ENCODE measurements at places on chromosomes 3 and 15. TPM values are rescaled to one million over a fixed set of nuclear protein-coding genes. Genes with fewer than 3 reads are reported as not detected.

DNA sequence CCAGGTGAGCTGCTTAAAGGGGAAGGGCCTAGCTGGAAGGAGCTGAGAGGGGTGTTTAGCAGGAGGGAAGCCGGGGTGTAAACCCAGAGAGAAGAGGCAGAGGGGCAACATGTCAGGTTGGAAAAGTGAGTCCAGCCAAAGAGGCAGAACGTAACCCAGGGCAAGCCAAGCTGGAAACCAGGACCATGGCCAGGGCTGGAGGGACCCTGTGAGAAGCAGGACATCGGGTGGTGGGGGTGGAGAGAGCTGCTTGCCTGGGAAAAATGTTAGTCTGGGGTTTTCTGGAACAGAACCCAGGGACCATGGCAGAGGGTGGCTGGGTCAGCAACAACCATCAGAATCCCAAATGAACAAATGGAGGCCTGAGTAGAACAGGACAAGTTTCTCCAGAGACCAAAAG, 32.6 kb downstream of the SEMA5B start:
- no peak for DNase-seq

GRCh38 chr3:14440531-14441239, 38.3 kb downstream of the SLC6A6 start:
- DNase-seq = no peak

DNA sequence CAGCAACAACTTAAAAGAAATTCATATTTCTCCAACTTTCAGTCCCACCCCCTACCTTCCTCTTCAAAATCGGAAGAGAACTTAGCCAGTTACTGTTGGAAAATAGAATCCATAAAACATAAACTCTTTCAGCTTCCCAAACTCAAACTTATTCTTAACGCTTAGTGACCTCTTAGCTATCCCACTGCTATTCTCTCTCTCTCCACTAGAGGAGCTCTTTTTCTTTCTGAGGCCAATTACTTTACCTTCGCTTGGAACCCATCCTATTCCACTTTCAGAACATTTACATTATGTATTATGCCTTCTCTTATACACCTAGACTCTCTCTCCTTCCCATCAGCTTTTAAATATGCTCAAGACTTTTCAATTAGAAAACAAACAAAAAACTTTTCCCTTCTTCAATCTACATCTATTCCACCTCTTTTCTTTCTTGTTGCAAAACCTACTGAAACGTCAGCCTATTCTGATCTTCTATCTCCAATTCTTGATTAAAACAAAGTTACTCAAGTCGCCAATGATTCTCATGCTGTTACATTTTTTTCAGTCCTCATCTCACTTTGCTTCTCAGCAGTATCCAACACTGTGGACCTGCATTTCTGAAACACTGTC, 13.4 kb upstream of the GHSR start:
- no peak for DNase-seq

DNA sequence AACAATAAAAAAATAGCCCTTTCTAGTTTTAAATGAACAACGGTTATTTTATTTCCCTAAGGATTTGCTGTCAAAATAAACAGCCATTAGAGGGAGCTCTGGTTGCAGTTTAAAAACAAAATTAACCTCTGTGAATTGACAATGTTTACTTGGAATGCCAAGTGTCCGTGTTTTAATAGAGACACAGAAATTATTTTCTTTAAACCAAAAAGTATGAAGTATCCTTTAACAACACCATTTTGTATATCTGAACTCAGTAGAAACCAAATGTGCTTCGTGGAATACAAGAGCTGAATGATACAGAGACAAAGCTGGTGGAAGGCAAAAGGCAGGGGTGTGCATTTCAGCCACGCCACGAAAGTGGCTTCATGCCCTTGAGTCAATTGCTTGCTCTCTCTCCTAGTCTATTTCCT, 74.4 kb downstream of the MOBP start:
- no peak for DNase-seq

DNA sequence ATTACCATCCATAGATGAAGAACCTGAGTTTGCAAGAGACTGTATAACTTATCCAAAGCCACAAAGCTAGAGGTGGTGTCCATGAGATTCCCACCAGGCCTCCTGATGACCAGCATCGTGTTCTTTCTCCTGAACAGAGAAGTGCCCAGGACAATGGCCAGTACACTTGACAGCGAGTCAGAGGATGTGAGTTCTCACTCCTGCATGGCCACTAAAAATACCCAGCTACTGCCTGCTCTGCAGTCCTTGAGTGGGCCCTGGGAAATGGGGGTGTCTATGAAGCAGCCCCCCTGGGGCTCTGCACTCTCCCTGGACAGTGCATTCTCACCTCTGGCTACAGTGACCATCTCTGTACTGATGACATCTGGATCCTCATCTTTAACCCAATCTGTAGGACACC, 201.2 kb downstream of the RPLP1 start:
- no peak for DNase-seq

DNA sequence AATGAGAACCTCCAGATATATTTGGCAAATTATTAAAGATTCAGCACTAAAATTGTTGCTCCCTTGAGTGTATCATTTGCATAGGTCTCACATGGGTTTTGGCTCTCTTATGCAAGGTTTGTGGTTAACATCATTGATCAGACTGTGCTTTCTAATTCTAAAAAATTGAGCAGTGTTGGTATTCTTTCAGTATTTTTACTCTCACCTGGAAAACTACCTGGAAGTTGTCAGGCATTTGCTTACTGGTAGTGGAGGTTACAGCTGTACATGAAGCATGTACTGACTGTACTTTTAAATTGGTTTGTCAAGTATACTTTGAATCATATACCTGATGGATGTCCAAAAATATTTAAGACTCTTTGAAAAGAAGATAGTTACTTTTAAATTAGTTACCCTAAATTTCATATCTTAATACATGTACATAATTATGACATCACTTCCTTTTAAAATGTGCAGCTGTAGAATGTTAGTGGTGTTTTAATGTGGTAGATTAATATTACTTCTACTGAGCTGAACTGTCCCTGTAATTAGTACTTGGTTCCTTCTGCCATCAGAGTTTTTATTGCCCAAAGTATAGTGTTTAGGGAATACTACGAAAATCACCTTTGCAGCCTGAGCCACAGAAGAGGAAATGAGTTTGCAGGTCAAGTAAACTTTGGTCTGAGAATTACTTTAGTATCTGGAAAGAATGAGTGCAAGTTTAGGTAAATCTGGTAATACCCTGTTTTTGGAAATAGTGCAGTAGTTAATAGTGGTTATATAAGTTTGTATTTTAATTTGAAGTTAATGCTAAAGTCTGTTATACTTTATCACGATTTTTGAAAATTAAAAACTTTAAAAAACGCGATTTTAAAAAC, 2.8 kb downstream of the CHD2 start:
- no peak for DNase-seq

DNA sequence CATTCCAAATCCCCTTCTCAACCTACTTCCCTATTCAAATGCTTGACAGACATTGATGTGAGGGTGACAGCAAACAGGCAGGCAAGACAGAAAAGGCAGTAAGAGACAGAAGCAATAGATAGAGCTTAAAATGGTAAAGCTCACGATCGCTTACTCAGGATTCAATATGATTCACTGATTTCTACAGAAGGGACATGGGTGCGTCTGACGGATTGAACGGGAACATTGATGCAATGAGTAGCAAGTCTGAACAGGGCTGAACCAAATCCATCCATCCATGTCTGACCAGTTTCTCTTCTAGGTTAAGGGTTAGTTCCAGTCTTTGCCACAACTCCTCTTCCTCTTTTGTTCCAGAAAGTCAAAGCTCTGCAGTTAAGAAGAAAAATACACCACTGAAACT, 35.1 kb downstream of the P2RY1 start:
- DNase-seq = no peak

- DNase-seq = no peak
These were observed 125.9 kb downstream of the MYRIP start for GRCh38 chr3:39935261-39935660.

DNA sequence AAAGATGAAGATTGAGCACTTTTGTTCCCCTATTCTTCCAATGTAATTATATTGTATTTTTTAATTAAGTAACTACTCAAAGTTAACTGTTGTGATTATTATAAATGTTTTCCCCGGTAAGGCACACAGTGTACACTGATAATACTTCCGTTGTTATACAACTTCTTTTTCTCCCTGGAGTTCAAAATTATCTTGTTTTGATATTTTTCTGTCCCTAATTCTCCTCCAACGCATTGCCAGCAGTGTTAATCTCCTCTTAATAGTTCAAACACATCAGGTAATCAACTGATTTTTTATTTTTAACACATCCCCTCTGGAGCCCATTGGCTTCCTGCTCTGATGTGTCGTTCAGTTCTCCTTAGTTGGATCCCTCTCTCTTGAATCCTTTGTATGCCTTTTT, 32.3 kb upstream of the MFSD1 start:
- no peak for DNase-seq

DNA sequence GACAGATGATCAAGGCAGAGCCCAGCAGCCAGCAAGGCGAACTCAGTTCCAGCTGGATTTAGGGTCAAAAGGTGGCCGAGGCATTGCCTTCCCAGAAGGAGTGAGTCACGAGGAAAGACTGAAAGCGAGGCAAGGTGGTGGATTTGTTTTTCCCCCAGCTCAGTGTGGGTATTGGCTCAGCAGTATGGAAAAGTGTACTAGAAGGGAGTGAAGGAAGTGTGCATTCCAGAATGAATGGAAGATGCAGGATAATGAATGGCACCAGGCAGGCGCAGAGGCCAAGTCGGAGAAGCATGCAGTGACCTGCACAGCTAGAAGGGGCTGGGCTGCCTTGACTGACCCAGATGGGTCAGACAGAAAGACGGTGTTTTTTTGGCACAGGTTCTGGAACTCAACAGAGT, 46.3 kb downstream of the FOXP1 start:
- DNase-seq = no peak

- no peak for DNase-seq
These were observed 181.8 kb downstream of the FOXP1 start for GRCh38 chr3:71401695-71402231.

DNA sequence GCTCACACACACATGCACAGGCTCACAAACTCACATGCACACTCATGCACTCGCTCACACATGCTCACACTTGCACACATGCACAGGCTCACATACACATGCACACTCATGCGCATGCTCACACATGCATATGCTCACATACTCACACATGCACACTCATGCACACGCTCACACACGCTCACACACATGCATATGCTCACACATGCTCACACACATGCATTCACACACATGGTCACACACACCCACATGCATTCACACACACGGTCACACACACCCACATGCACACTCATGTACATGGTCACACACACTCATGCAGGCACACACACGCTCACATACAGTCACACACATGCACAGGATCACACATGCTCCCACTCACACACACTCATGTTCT, 132.8 kb upstream of the SMAD3 start:
- DNase-seq = no peak

DNA sequence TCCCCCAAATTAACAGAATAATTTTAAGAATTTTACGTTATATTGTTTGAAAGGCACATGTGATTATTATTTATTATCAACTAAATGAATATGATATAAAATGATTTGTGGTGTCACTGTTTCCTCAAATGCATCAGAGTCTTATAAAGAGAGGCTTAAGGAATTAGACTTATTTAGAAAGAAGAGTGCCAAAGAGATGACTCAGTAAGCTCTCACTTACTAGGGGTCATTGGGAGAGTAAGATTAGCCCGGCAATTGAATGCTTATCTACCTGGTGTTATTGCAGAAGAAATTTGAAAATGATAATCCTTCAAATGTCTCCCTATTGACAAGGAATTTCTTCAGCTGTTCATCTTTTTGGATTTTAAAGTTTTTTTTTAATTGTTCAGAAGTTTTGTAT, 408.7 kb downstream of the OXSM start:
- DNase-seq = no peak

- DNase-seq = no peak
These were observed 3.0 kb upstream of the TXNRD3 start for GRCh38 chr3:126657901-126658300.

- DNase-seq = no peak
These were observed 570.6 kb downstream of the ZBBX start for GRCh38 chr3:166809520-166809919.

DNA sequence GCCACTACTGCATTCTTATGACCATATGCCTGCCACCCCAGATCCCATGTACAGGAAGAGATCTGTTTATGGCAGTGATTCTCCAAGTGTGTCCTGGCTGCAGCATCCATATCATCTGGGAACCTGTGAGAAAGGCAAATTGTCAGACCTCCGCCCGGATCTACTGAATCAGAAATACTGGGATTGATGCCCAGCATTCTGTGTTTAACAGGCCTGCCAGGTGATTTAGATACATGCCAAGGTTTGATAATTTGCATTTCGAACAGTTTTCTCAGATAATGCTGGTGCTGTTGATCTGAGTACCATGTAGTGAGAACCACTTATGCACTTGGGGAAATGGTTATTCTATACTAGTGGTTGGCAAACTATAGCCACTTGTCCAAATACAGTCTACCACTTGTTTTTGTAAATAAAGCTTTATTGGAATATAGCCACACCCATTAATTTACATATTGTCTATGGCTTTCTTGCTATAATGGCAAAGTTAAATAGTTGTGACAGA, 165.4 kb downstream of the SSR3 start:
- DNase-seq = no peak

GRCh38 chr3:51371943-51372557, 13.0 kb upstream of the MANF start:
- peak; percentile 51 for DNase-seq

DNA sequence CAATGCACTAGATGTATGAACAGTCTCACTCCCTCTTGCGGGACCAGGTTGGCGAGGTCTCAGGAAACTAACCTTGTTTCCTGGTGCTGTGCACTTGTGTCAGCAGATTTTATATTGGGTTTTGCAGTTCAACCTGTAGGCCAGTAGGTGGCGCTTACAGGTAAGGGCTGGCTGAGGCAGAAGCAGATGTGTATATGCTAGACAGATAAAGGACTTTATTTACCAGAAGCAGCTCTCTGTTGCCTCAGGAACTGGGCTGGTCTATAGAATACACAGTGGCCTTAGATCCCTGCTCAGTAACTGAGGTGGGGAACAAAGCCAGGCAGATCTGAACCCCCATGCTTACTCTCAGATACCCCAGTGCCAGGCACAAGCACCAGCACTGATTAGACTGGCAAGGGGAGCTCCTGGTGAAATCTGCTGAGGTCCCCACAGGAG, 296.8 kb downstream of the DOCK3 start:
- DNase-seq = peak; percentile 64

GRCh38 chr3:73378207-73378606, 246.5 kb downstream of the PDZRN3 start:
- no peak for DNase-seq

ZIC4 gene
- total RNA-seq = not detected

CFAP100 gene
- not detected for total RNA-seq

UACA gene
- total RNA-seq = not detected

SEMA6D gene
- not detected for total RNA-seq

LRRC31 gene
- total RNA-seq = not detected

ZWILCH gene
- total RNA-seq = 12.8 TPM

SLC15A2 gene
- total RNA-seq = 3.4 TPM

MAP2K5 gene
- total RNA-seq = 33.1 TPM

SHF gene
- 8.1 TPM for total RNA-seq

ZNF502 gene
- total RNA-seq = 6.0 TPM

CPLX3 gene
- 0.44 TPM for total RNA-seq

CPA3 gene
- total RNA-seq = not detected

Data from naive thymus-derived CD8-positive, alpha-beta T cell (primary cell).